NAMALWA (cell line): ENCODE measurements at places on chromosomes 16 and 17.

GRCh38 chr16:1010815-1011214 lies 29.2 kb downstream of the SOX8 start:
- no peak for DNase-seq

- peak; percentile 92 for DNase-seq
Measured at GRCh38 chr17:68462381-68463210, 5.3 kb upstream of the WIPI1 start.

- DNase-seq, result no peak
Measured at GRCh38 chr17:77128896-77129567, 11.7 kb upstream of the SEC14L1 start.

DNA sequence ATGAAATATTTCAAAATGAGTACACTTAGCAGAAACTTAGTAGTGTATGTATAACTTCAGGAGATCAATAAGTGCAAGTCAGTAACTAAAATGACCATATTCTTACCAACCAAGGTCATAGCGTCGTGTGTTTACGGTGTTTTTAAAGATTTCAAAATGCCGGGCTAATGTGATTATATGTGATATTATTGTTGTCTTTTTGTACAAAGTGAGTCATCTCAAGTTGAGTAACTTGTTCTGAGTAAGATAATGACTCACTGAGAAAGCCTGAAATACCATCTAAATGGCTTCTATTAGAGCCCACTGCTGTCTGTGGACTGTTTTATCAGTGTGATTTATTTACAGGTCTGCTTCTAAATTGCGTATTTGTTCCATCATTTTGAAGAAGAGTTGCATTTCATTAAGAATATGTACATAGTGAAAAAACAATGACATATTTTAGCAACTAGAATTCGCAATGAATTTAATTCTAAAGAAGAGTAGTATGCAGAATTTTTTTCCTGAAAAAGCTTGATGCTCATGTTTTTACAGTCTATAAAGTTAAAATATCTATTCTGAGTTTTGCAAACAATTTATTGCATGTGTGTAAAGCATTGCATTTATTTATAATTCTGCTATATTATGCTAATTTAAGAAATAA lies 12.7 kb downstream of the KRT12 start:
- DNase-seq, result no peak

GRCh38 chr17:50397919-50398285 lies 579 bp upstream of the LRRC59 start:
- no peak for DNase-seq

- no peak for DNase-seq
Measured at GRCh38 chr16:25097276-25097975, 14.1 kb upstream of the LCMT1 start.
